ENCODE measurements at places on chromosomes 16 and 17. TPM values are rescaled to one million over a fixed set of nuclear protein-coding genes. Genes with fewer than 3 reads are reported as not detected.

Gene PKD1
- 8.7 TPM for polyA plus RNA-seq

Gene TAT
- not detected for polyA plus RNA-seq

Gene OR1A1
- polyA plus RNA-seq: not detected

Gene TLCD2
- polyA plus RNA-seq: 2.0 TPM

Gene CCL17
- polyA plus RNA-seq: not detected

Gene DRC7
- 0.07 TPM for polyA plus RNA-seq

Gene POLR3E
- 18.6 TPM for polyA plus RNA-seq

Gene FZD2
- 0.08 TPM for polyA plus RNA-seq

Gene UNC45B
- 0.05 TPM for polyA plus RNA-seq

Gene AANAT
- not detected for polyA plus RNA-seq

Gene DUSP3
- polyA plus RNA-seq: 13.4 TPM

Gene PRRT2
- polyA plus RNA-seq: 6.3 TPM

Gene NHLRC4
- polyA plus RNA-seq: 0.53 TPM

Gene MYH8
- polyA plus RNA-seq: not detected

Gene CLEC3A
- not detected for polyA plus RNA-seq

Gene CTRL
- polyA plus RNA-seq: 0.35 TPM

Gene SLC5A2
- polyA plus RNA-seq: not detected

Gene HYDIN
- polyA plus RNA-seq: 0.95 TPM

Gene RETREG3
- polyA plus RNA-seq: 37.3 TPM

Gene OTOA
- 0.27 TPM for polyA plus RNA-seq

Gene NPIPB13
- polyA plus RNA-seq: 3.2 TPM

Gene LGALS9B
- polyA plus RNA-seq: not detected

Gene WFDC1
- polyA plus RNA-seq: 10.7 TPM

Gene RAB11FIP4
- polyA plus RNA-seq: 1.8 TPM

Gene EXOC3L1
- polyA plus RNA-seq: 0.32 TPM

Gene ENPP7
- not detected for polyA plus RNA-seq

Gene ASIC2
- 0.20 TPM for polyA plus RNA-seq

Gene GFAP
- polyA plus RNA-seq: 0.27 TPM

Gene CEP112
- polyA plus RNA-seq: 9.3 TPM

Gene SLC5A10
- polyA plus RNA-seq: 0.18 TPM

Gene KRTAP4-3
- polyA plus RNA-seq: not detected

Gene MMP15
- polyA plus RNA-seq: 2.6 TPM

Gene C17orf67
- polyA plus RNA-seq: 1.5 TPM

Gene MT4
- polyA plus RNA-seq: not detected

Gene KRT40
- polyA plus RNA-seq: not detected

Gene TMEM114
- polyA plus RNA-seq: not detected

Gene SCGB1C2
- not detected for polyA plus RNA-seq

Gene HID1
- 7.2 TPM for polyA plus RNA-seq

Gene SPN
- 0.42 TPM for polyA plus RNA-seq

Gene KRTAP1-5
- polyA plus RNA-seq: 0.06 TPM

Gene SMIM36
- not detected for polyA plus RNA-seq

Gene EPN3
- 7.3 TPM for polyA plus RNA-seq

Gene GDPD1
- 1.5 TPM for polyA plus RNA-seq

Gene WNT9B
- polyA plus RNA-seq: 0.08 TPM

Gene KRT15
- polyA plus RNA-seq: 0.11 TPM

Gene CCL8
- polyA plus RNA-seq: 0.22 TPM

Gene GPR139
- not detected for polyA plus RNA-seq

Gene SMARCE1
- polyA plus RNA-seq: 109 TPM

Gene SLC5A11
- polyA plus RNA-seq: not detected

Gene CDH1
- polyA plus RNA-seq: 10.5 TPM

Gene TPPP3
- polyA plus RNA-seq: 15.6 TPM

Gene TTLL6
- polyA plus RNA-seq: 0.47 TPM

Gene ICAM2
- 34.2 TPM for polyA plus RNA-seq

Gene COX11
- polyA plus RNA-seq: 57.3 TPM

Gene HOXB5
- polyA plus RNA-seq: 0.04 TPM
